Activated CD8-positive, alpha-beta memory T cell treated with anti-CD3 and anti-CD28 coated beads for 48 hours (primary cell): ENCODE measurements at places on chromosomes 1 and 21.

DNA sequence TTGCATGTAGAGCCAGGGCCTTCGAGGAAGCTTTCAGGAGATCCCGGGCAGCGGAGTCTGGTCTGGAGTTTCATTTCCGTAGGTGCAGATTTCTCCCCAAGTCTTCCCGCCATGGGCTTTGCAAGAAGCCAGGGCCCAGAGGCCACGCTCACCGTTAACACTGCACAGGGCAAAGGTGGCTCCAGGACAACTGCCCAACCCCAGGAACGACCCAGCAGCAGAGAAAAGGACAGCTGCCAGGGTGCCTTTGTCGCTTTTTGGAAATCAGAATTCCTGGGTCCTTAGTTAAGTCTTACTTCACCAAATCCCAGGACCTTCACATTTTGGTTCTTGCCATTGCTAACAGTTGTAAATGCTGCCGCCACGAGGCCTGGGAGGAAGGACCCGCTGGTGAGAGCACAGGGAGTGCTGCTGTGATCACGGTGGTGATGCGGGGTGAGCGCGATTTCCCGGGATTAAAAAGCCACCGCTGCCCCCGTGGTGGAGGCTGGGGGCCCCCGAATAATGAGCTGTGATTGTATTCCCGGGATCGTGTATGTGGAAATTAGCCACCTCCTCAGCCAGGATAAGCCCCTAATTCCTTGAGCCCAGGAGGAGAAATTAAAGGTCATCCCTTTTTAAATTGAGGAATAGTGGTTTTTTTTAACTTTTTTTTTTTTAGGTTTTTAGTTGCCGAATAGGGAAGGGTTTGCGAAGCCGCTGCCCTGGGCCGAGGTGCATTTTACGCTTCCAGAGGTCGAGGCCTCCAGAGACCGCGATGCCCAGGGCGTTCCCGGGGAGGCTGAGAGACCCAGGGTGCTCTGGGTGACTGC lies 8.2 kb downstream of the SIM2 start:
- DNase-seq = no peak

DNA sequence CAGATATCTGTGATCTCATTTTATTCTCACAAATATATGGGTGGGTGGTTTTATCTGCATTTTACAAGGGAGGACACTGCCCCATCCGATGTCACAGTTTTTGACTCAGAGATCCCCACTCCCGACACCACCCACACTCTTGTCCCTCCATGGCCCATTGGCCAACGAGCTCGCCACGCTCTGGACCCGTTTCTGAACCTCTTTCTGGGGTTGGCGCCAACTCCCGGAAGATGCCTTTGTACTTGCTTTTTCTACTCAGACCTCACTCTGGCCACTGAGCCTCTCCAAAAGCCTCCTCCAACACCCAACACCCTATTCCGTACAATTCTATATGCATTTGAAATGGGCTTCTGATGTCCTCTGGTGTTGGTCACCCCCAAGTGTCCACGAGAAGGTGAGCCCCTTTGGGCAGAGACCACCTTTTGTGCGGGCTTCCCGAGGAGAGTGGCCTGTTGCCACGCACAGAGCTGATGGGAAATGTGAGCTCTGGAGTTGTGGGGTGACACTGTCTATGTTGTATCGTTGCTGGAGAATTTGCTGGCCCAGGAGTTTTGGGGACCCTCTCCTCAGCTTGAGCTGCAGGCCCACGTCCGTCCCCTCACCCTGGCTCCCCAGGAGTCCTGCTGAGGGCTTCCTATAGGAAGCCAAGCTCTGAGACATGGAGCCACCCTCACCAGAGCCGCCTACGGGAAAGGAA lies 366.9 kb upstream of the VAMP3 start:
- DNase-seq = no peak

DNA sequence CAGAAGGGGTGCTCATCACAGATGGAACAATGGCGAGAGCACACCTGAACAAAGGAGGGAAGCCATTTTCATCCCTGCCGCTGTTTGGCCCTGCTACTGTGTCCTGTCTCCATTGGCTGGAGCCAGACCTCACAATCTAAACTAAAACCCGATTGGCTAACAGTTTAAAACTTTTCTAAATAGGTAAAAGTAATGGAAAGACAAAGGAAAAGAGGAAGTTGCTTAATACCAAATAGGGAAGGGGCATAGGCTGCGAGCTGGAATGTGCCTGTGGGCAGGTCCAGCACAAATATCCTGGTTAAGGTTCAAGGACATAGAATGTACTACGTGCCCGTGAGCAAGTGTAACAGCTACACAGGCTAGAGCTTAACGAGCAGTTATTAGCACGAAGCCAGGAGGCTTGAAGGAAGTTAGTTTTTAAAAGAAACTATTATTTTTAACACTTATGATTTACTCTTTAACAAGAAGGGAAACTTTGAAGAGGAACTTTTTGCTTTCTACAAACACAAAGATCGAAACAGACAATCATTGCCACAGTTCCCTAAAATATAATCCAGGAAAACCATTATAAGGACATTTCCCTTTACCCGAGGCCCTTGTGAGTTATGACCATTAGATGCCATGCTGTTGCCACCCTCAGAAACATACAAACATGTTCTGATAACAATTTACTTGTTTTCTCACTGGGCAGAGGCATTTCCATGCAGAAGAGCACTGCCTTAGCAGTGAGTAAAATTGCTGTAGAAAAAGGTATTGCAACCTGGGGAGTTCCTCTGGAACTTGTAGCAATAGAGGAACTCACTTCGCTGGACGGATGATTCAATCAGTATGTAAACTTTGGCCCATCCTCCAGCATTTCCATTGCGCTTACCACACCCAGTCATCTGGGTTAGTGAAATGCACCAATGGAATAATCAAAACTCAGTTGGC lies 4.8 kb upstream of the PTTG1IP start:
- DNase-seq = no peak

DNA sequence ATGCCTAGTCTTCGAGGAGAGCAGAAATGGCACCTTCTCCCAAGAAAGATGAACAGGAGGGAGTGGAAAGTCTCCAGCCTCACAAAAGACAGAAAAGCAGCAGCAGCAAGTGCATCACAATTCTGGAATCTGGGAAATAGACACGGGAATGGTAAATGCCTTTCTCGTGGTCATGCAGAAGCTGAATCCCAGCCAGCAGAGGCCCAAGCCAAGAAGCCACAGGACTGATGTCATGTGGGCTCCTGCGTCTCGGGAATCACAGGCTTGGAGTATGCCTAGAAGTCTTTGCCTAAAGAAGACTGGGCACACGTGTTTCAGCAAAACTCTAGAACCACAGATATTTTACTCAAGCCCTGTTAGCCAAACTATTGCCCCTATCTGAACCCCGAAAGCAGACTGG lies 260.3 kb upstream of the PLD5 start:
- DNase-seq = no peak

- DNase-seq = no peak
Observed at GRCh38 chr1:156217871-156218270, 5.1 kb downstream of the PMF1 start.

DNA sequence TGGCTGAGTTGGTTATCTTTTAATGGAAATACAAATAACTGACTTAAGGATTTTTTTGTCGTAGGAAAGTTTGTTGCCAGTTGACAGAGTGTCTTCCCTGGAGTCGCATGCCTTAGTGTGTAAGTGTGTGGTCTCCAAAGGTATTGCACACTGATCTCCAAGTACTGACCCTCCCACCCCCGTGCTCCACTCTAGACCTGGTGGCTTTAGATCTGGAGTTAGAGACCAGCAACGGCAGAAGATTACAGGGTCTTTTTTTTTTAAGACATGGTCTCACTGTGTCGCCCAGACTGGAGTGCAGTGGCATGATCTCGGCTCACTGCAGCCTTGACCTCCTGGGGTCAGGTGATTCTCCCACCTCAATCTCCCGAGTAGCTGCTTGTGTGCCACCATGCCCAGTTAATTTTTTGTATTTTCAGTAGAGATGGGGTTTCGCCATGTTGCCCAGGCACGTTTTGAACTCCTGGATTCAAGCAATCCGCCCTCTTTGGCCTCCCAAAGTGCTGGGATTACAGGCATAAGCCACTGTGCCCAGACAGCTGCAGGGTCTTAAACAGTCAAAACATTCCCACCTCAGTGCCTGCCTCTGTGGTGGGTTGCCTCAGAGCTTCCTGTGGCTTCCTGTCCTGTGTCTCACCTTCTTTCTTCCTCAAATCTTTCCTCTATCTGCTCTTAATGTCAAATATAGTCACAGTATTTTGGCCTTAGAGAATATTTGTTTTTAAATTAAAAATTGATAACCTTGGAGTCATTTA lies 6.9 kb downstream of the TRAPPC10 start:
- no peak for DNase-seq

- no peak for DNase-seq
Observed at GRCh38 chr1:110639724-110640386, 33.7 kb upstream of the KCNA2 start.
